ENCODE measurements at places on chromosomes 1 and 21.

DNA sequence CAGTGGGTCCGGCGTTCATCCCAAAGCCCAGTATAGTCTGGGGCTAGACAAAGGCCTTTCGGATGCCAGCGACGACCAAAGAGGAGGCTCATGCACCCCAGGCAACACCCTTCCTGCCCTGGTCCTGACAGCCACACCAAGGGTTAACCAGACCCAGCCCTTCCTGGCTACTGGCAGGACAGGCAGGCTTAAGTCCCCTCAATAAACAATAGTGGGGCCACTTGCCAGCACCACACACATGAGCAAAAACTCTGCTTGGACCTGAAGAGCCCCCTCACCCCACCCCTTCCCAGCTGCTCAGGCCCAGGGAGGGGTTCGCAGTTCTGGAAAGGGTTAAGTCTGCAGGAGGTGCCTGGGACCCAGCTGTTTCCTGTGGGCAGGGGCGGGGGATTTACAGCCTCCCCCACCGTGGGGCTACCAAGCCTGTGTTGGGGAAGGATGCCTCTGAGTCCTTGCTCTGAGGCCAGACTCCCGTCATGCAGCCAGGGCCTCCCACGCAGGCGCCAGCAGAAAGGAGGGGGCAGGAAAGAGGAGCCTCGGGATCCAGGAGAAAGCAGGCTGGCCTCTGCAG is 18.2 kb downstream of the PHLDA3 start:
- DNase-seq, result peak; percentile 71

- DNase-seq, result peak; percentile 85
Observed at GRCh38 chr1:40539338-40539737, 7.9 kb downstream of the ZNF684 start.

- DNase-seq, result no peak
Observed at GRCh38 chr1:223041481-223041880, 101.6 kb downstream of the TLR5 start.

- DNase-seq, result peak; percentile 67
Observed at GRCh38 chr1:110875216-110875731, 2.3 kb downstream of the CD53 start.

GRCh38 chr1:155134880-155135414 is 705 bp upstream of the SLC50A1 start:
- DNase-seq, result peak; percentile 97

GRCh38 chr1:247548769-247549182 is at the start of gene GCSAML:
TSS of gene GCSAML (plus strand) at chr1:247549134. CDS start at chr1:247549192, 58 bp downstream.
- DNase-seq, result peak; percentile 58
